ENCODE measurements at places on chromosomes 5 and 9.

DNA sequence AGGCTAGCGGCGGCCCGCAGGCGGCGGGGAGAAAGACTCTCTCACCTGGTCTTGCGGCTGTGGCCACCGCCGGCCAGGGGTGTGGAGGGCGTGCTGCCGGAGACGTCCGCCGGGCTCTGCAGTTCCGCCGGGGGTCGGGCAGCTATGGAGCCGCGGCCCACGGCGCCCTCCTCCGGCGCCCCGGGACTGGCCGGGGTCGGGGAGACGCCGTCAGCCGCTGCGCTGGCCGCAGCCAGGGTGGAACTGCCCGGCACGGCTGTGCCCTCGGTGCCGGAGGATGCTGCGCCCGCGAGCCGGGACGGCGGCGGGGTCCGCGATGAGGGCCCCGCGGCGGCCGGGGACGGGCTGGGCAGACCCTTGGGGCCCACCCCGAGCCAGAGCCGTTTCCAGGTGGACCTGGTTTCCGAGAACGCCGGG lies 253 bp downstream of the SLC12A2 start:
- no peak for DNase-seq

GRCh38 chr9:38091310-38092199 lies 22.5 kb upstream of the SHB start:
- no peak for DNase-seq

DNA sequence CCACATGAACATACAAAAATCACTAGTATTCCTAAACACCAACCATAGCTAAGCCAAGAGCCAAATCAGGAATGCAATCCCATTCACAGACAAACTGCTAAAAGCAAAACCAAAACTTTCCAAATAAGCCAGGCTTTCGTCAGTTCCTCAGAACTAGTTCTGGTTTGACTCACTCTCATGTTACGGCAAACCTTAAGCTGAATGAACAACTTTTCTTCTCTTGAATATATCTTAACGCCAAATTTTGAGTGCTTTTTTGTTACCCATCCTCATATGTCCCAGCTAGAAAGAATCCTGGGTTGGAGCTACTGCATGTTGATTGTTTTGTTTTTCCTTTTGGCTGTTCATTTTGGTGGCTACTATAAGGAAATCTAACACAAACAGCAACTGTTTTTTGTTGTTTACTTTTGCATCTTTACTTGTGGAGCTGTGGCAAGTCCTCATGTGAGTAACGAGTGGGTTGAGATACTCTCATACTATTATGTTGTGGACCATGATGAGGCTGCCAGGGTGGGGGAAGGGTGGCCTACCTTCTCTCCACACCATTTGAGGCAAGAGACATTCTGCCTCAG lies at the start of gene PDCD1LG2:
TSS of gene PDCD1LG2 (plus strand) at position 172 of the 572 bp plus-strand sequence. CDS start 12,016 bp downstream, outside the sequence.
- DNase-seq = no peak

DNA sequence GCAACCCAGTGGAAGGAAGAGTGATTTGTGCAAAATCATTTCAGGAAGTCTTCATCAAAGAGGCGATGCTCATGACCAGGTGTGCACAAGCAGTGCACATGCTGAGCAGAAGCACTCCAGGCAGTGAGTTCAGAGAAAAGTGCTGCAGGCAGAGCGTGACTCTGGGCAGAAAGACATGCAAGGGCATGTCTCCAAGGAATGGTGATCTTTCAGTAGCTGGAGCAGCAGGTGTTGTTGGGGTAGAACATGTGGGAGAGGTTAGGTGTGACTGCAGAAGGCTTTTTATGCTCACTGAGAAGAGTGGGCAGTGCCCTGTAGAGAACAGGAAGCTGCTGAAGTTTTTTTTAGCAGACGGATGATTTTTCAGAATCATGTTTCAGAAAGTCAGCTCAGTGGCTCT lies 545.4 kb upstream of the TLE4 start:
- DNase-seq = no peak

DNA sequence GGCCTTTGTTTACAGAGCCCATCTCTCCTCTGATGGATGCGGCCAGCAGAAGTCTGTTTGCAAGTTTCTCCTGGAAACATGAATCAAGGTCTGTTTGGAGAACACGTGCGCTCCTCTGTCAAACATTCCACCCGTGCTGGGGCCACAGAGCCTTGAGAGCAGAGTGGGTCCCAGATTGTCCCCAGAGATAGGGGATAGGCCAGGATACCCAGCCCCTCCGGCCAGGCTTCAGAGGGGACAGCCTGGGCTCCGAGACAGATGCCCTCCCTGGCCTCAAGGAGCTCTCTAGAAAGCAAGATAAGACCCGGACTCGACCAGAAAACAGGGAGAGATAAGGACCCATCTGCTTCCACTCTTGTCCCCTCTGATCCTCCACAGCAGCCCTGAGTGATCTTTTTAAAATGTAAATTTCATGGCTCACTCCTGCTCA lies 40.4 kb upstream of the HAND1 start:
- no peak for DNase-seq

DNA sequence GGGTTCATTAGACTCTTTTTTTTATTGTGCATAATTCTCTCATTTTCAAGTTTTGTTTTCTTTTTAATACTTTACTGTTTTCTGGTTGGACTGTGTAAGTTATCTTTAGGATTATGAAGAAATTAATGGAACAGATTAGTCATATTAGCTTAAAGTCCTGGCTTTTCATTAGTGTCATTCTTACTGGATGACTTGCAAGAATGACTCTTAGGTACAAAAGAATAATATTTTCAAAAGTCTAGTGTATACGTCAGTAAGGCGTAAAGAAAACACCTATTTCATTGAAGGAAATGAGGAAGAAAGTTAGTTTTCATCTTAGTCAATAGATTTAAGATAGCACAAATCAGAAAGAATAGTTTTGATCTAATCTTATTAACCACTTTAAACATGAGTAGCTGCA lies 20.4 kb downstream of the UHRF2 start:
- no peak for DNase-seq

GRCh38 chr9:15670246-15670645 lies 117.4 kb downstream of the CCDC171 start:
- DNase-seq = no peak

DNA sequence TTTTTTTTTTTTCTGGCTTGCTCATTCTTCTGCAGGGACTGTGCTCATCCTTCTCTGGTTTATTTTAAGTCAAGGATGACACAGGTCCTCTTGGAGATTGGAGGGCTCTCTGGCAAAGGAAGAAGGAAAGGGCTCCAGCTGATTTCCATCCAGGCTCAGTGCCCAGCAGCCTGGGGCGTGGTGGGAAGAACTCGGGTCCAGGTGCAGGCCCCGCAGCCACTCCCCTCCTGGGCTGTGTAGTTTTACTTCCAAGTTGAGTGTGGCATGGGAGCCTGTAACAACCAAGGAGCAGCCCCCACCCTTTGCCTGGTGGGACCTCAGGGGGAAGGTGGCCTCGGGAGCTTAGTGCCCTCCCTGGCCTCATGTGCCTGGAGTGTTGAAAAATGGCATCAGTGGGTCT lies 58.9 kb downstream of the ANKRD33B start:
- no peak for DNase-seq

DNA sequence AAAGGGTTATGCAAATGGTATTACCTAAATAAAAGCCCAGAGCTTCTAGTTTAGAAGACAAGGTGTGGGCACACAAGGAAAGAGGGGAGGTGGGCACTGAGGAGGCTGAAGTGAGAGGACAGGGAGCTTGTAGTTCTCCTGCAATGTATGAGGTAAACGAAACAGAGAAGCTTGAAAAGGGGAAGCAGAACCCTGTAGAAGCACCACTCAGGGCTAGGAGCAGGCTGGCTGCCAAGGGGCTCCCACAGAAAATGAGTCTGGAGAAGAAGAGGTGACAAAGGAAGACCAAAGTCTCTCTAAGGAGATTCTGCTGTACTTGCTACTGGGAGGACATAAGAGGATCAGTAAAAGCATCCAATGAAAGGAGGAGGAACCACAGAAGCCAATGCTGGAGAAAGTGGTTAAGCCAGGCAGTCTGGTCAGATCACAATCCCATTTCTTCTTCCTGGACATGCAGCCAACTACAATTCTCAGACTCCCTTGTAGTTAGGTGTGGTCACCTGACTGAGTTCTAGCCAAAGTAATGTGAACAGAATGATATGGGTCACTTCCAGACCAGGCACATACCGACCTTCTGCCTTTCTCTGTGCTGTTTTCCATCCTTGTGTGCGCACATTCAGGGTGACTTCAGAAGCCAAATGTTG lies 174.5 kb upstream of the MAP3K1 start:
- DNase-seq = peak; percentile 71

DNA sequence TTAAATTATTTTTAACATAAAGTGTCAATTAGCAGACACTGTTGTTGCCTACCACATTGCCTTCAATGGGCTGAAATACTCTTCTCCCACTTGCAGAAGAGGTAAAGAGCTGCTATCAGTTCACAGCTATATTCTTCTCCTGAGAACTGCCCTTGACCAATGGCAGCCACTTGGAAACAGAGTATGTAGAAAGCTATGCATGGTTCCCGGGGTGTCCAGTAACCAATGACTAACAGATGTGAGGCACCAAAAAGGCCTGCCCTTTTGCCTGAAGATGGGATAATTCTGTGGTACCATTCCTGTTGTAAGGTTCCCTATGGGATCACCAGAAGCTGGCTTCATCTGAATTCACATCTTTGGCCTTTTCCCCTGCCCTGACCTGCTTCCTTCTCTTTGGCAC lies 181.4 kb upstream of the MAP3K1 start:
- DNase-seq = no peak

All from Calu3 (cell line).